ENCODE measurements at places on chromosomes 6 and 20.

- no peak for DNase-seq
These were observed 101.3 kb downstream of the VEGFA start for GRCh38 chr6:43871284-43871683.

DNA sequence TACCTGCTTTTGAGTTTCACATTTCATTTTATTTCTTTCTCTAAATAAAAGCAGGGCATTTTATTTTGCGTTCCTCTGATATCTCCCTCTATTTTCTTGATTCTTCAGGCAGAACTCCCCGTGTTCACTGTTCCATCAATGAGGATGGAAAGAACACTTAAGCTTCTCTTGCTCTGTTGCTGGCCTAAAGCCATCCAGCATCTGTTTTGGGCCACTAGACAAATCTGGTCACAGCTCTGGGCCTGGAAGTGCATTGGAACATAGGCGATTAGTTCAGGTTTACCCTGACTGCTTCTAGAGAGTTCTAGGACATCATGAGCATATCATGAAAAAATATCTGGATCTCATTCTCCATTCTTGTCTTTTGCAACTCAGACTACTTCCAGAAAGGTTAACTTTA is 611.2 kb downstream of the UTRN start:
- no peak for DNase-seq

DNA sequence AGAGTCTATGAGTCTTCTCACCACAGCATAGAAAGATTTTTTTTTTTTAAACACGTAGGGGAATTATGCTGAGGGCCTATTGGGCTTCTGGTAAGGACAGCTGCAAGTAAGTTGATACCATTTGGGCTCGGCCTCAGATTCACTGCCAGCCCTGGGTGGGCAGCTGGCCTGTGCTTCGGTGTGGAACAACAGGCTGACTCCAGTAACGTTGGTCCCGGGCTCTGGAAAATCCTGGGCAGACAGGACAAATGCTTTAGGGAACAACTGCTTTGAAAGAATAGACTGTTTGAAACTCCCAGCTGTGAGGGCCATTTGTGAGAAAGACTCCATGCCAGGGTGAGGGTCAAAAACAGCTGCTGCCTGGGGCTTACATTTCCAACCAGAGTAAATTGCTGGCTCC is 366.5 kb downstream of the QKI start:
- DNase-seq = no peak

DNA sequence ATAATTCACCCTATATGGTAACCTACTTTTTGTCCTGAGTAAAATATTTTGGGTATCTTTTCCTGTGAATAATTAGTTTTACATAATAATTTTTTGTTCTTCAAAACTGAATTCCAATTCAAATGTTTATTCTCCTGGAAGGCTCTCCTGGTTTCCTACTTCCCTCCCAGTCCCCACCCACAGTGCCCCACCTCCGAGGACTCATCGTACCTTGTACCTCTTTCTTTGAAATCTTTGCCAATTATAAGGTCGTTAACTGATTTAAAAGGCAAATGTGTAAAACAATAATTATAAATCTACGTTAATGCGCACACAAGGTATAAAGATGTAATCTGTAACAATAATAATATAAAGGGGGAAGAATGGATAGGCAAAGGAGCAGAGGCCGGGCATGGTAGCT is 40.5 kb upstream of the VEGFA start:
- no peak for DNase-seq

- DNase-seq = no peak
These were observed 22.2 kb downstream of the APCDD1L start for GRCh38 chr20:58492795-58493524.

DNA sequence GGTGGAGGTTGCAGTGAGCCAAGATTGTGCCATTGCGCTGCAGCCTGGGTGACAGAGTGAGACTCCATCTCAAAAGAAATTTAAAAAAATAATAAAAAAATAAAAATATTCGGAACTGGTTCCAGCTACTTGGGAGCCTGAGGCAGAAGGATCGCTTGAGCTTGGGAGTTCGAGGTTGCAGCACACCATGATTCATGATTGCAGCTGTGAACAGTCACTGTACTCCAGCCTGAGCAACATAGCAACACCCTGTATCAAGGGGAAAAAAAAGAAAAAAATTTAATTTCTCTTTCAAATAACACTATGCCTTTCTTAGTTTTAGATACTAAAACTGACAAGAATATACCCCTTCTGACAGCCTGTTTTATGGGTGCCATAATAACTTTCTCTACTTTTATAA is 10.5 kb downstream of the KDM1B start:
- DNase-seq = no peak
